ENCODE measurements at places on chromosomes 6 and 20.

GRCh38 chr6:158847786-158848185, 28.6 kb upstream of the EZR start:
- DNase-seq, result no peak

GRCh38 chr6:89777455-89777854, 42.1 kb downstream of the MDN1 start:
- no peak for DNase-seq

DNA sequence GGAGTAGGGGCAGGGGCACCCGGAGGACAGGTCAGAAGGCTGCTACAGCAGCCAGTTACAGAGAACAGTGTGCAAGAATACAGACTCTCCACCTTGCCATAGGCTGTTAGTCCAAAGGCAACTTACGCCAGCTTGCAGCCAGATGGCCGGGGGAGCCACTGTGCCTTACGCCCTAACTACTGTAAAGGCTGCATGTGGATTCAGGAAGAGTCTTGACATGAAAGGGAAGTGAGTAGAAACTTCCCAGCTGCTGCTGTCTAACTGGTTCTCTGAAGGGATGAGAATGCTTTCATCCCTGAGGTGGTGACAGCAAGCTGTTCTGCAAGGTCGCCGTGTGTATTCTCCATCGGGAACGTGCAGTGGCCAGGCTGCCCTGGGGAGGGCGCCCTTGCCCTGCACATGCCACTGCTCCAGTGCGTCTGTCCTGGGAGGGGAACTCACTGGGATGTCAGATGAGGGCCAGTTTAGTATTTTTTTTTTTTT, 46.1 kb downstream of the LYRM4 start:
- no peak for DNase-seq

DNA sequence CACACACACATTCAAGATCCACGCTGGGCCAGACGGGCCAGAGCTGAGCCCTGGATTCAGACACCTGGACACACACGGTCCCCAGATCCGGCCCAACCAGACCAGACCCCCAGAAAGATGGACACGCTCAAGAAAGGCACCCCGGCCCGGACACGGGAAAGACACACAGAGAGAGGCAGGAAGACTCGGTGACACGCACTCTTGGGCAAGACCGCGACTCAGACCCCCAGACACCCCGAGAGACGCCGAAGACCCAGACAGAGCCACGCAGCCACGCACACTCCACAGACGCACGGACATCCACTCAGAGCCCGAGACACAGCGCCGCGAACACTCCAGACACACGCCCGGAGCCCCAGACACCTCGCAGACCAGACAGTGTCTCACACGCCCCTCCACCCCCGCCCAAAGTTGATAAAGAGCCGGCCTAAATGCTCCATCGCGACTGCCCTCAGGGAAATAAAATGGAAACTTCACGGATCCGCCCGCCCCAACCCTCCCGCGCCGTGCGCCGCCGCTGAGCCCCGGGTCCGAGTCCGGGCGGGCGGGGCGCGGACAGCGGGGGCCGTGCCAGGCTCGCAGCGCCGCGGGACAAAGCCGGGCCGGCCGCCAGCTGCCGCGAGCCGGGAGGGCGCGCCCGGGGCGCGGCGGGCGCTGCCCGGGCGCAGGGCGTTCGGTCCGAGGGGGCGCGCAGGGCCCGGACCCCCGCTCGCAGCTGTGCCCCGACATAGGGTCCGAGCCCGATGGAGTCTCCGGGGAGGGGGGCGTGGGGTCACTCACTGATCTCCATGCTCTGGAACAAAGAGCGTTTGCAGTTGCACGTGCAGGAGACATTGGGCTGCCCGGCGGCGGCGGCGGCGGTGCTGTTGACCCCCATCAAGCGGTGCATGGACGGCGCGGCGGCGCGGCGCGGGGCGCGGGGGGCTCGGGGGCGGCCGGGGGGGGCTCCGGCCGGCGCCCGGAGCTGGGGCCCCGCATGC, 831 bp downstream of the PMEPA1 start:
- DNase-seq, result no peak

DNA sequence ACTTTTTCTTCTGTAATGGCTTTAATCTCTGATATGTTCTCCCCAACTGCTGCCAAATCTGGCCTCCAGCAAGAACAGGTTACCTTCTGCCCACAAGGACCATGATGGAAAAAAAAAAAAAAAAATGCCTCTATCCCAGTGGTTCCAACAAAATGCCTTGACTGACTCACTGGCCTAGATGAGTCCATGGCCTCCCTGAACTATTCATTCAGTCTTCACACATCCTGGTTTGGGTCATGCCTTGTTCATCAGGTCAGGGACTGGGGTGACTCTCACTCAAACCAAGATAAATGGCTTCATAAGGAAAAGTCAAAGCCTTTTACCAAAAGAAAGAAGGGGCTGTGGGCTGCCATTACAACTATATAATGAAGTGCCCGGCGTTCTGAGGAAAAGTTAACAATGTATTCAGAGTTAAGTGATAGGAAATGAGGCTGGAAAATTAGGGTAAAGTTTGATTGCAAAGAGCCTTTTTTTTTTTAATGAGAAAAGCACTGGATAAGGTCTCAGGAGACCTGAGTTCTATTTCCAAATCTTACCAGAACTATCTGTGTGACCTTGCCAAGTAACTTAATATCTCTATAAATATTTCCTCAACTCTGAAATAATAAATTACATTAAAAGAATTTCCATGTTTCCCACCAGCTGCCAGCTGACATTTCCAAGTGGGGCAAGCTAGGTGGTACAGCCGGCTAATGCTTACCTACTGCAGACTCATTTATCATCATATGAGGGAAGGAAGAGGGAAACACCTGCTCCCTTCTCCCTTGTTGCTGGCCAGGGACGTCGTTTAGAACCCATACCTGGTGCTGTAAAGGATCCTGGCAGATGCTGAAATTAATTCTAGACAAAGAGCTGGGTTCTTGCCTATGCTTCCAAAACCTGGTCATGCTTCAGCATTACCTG, 380.0 kb upstream of the MARCKS start:
- no peak for DNase-seq

DNA sequence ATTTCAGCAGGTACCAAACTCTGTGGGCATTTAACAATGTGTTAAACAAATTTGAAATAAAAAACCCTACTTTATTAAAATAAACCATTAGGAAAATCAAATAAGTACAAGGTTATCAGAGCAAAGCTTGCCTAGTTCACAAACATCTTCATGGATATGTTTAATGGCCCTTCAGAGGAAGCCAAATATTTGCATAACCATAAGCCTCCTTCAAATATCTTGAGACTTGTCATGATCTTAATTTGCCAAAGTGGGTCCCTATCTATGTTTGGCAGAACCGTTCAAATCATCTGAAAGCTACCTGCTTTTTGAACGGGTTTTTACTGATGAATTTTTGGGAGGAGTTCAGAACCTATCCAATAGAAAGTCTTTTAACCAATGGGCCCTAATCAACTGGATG, 176.3 kb downstream of the BACH2 start:
- no peak for DNase-seq

DNA sequence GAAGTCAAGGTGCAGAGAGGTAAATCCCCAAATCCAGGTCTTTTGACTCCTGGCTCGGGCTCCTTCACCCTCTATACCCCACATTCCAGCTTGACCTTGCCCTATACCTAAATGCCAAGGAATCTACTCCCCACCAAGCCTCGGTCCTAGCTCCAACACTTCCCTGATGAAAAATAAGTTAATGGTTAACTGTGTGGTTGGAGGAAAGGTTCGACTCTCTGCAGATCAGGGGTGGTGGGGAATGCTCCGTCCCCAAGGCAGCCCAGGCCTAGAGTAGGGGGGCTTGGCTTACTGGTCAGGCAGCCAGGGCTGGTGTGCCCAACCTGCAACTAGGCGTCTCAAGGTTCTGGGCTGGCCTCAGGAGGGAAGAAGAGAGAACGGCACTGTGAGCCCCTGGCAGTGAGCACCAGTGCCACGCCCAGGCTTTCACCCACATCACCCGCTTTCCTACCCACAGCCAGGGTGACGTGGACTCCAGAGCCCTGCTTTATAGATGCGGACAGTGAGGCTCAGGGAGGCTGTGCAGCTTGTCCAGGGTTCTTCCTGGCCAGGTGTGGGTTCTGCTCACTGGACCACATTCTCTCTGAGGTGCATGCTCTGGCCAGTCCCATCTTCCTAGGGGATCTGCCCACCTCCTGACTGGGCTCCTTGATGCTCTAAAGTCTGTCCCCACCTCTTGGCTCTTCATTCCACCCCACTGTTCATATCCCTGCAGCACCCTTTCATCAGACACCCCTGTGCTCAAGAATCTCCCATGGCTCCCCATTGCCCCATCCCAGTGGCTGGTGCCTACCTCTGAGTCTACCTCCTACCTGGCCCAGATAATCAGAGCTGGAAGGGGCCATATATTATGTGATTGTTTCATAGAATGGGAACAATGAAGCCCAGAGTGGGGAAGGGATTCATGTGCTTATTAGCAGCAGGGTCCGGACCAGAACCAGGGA, 8.2 kb downstream of the SPDEF start:
- no peak for DNase-seq

DNA sequence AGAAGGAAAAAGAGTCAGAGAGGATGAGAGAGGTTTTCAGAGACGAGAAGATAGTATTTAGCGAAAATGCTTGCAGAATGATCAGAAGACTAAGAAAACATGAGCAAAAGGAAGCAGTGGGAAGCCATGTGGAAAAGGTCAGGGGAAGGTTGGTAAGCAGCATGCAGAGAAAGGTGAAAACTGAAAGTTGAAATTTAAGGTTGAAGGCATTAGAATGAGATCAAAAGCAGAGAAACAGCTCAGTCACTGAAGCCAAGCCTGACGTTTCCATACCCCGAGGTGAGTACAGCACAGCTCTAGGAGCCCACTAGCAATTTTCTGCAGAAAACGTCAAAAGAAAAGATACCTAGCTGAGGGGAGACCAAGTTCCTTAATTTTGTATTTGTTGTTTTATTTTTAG, 19.1 kb upstream of the TFB1M start:
- DNase-seq, result no peak

DNA sequence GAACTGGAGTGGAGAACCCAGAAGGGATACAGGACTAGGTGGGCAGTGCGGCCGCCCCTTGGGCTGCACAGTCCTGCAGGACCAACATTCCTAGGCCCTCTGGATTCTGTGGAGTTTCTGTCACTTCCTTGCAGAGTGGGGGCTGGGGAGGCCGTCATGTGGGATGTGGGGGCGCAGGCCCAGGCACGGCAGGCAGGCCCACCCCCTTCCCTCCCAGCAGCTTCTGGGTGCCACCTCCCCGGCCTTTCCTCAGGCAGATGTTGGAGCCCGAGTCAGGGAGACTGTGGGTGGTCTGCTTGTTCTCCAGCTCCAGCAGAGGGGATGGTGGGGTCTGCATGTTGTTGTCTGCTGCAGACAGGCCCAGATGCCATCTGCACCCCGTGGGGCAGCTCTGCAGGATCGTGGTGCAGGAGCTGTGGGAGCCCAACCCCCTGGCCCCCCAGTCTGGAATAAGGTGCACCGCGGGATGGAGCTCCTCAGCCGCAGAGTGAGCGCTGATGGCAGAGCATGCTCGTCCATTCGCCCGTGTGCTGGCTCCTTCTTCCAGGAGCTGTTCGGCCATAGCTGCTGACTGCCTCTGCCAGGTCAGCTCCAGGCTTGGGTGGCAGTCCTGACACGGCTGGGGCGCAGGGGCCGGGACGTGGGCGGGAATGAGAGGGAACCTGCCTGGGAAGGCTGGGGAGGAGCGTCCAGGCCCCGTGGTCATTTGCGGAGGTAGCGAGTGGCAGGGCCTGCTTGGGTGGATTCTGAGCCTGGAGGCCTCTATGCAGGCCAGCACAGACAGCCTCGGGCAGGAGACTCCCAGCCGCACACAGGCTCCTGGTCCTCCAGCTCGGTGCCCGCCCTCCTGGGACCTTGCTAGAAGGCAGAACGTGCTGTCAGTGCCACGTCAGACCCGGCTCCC, 18.1 kb downstream of the SLC17A9 start:
- DNase-seq, result no peak

GRCh38 chr20:48313324-48313723, 514.5 kb downstream of the PREX1 start:
- no peak for DNase-seq
